Ascending aorta (tissue), 2 donors: ENCODE measurements at places on chromosomes 13 and 19. TPM values are rescaled to one million over a fixed set of nuclear protein-coding genes. Genes with fewer than 3 reads are reported as not detected.
A peak's percentile ranks its signal among the peaks of the same experiment; 100 is the strongest.

GRCh38 chr19:43731846-43732245 is 16.0 kb downstream of the IRGC start:
- no peak for DNase-seq

- DNase-seq = no peak
Observed at GRCh38 chr13:22644941-22645340, 535.8 kb upstream of the SGCG start.

DNA sequence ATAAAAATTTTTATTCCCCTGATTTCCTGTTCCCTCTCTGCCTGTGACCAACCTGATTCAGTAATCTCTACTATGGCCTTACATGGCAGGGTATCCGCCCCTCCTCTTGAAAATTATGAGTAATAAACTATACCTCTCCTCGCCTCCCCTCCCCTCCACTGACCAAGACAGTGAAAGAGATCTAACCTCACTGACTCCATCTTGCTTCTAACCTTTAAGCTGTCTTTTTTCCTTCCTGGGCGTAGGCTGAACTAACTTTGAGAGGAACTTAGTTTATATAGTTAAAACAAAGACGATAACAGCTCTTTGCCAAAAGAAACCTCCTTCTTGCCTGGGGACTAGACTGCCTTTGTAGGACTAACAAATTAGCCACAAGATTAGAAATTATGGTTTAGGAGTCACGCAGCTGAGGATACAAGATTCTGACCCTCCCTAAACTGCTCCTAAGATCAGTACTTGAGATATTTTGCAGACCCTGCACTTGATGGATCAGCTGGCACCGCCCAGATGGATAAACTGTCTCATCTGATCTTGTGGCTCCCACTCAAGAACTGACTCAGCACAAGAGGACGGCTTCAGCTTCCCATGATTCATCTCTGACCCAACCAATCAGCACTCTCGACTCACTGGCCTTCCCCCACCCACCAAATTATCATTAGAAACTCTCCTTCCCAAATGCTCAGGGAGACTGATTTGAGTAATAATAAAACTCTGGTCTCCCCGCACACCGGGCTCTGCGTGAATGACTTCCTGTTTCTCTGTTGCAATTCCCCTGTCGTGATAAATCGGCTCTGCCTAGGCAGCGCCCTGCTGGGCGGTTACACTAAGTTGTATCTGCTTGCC is 187.1 kb downstream of the TDRD3 start:
- no peak for DNase-seq

The LATS2 gene
- total RNA-seq = 49.0 TPM

- no peak for DNase-seq
Observed at GRCh38 chr19:14097532-14098151, 7.1 kb upstream of the SAMD1 start.

The NLRP7 gene
- not detected for total RNA-seq

GRCh38 chr13:26133286-26133685 is 81.5 kb upstream of the SHISA2 start:
- DNase-seq = no peak

DNA sequence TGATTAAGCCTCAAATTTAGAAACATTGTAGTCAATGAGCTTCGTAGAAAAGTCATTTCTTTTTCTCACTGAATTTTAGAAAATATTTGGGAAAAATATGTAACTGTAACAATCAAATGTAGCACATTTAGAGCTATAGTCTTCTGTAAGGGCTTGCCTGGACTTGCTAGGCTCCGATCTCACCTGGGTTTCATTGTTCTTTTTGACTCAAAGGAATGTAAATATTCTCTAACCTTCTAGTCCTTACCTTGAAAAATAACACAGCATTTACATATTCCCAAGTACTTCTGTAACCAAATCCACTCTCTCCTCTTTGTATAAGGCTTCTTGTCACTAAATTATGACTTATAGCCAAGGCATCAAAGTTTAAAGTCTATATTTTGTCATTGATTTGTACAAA is 2.9 kb upstream of the UFM1 start:
- no peak for DNase-seq

DNA sequence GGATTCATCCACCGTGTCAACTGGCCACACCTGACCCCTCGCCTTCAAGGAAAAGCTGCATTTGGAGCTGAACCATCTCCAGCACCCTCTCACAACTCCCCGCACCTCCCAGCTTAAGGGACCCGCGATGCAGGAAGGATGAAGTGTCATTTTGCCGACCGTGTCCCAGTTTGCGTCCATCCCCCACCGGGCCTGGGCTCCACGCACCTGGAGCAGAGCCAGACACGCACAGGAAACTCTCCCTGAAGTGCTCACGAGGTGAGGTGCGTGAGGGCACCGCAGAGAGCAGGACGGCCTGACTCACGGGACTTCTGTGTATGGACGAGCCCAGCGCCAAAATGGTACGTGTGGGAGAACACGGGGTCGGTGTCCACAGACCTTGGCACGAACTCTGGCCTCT is 7.2 kb downstream of the SHC2 start:
- DNase-seq = no peak

- DNase-seq = no peak
Observed at GRCh38 chr13:50543141-50543540, 300.4 kb downstream of the DLEU7 start.

DNA sequence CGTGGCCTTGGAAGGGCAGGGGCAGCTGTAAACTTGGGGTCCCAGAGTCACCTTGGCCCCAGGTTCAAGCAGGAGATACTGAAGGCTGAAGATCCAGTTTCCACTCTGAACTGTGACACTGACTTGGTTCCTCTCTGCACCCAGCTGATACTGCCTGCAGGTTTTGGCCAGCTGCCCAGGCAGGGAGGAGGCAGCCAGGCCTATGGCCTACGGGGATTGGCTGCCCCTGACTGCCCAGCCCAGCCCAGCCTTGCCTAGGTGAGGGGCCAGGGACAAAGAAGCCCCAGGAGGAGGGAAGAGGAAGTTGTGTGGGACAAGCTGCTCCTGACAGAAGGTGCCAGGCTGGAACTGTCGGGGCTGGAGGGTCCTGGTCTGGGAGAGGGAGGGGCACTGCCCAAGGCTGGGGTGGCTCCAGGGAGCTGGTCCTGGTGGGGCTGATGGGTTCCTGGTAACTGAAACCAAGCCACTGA is 51.7 kb upstream of the CYP4F8 start:
- no peak for DNase-seq

- DNase-seq = no peak
Observed at GRCh38 chr19:16456652-16457194, 15.0 kb downstream of the EPS15L1 start.

DNA sequence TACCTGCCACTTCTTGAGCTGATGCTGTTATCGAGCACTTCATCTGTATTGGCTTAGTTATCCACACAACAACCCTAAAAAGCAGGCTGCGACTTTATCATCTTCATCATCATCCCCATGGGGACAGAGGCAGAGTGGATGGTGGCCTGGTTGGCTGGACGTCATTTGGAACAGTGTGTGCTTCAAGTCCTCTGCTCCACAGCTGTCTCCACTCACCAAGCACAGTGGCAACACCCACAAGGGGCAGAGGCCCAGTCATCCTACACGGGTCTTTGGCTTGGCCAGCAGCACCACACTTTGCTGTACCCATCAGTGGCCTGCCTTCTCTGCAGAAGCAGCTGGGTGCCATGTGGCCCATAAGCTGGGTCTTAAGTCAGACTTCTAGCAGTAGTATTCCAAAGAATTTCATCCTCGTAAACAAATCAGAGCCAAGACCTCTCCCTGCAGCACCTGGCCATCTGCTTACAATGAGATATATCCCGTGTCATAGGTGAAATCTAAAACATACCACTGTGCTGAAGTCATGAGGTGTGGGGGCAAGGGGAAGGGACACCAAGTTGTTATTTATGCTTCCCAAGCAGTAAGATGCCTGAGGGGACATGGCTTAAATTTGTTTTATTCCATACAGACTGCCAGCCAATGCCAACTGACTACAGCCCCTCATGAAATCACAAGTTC is 47.9 kb upstream of the EPHX3 start:
- DNase-seq = no peak

DNA sequence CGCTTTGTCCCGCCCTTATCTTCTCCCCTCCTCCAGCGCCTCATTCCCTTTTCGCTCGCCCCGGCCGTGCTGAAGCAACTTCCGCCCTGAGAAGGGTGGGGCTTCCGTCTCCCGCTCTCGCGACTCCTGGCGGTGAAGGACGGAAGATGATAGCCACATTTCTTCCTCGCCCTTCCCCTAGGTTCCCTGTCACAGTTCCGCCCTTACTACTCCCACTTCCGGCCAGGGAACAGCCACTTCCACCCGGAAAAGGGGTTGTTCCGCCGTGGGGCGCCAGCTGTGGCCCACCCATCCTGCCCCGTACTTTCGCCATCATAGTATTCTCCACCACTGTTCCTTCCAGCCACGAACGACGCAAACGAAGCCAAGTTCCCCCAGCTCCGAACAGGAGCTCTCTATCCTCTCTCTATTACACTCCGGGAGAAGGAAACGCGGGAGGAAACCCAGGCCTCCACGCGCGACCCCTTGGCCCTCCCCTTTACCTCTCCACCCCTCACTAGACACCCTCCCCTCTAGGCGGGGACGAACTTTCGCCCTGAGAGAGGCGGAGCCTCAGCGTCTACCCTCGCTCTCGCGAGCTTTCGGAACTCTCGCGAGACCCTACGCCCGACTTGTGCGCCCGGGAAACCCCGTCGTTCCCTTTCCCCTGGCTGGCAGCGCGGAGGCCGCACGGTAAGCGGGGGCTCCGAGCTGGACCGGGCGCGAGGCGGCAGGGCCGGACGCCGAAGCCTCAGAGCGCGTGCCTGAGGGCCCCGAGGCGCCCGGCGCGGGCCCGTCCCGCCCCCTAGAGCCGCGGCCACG is at the start of gene RPS19:
RPS19 (plus strand) TSS at position 638 of the 801 bp plus-strand sequence. CDS start 520 bp downstream, outside the sequence.
- peak; percentile 92 for DNase-seq

DNA sequence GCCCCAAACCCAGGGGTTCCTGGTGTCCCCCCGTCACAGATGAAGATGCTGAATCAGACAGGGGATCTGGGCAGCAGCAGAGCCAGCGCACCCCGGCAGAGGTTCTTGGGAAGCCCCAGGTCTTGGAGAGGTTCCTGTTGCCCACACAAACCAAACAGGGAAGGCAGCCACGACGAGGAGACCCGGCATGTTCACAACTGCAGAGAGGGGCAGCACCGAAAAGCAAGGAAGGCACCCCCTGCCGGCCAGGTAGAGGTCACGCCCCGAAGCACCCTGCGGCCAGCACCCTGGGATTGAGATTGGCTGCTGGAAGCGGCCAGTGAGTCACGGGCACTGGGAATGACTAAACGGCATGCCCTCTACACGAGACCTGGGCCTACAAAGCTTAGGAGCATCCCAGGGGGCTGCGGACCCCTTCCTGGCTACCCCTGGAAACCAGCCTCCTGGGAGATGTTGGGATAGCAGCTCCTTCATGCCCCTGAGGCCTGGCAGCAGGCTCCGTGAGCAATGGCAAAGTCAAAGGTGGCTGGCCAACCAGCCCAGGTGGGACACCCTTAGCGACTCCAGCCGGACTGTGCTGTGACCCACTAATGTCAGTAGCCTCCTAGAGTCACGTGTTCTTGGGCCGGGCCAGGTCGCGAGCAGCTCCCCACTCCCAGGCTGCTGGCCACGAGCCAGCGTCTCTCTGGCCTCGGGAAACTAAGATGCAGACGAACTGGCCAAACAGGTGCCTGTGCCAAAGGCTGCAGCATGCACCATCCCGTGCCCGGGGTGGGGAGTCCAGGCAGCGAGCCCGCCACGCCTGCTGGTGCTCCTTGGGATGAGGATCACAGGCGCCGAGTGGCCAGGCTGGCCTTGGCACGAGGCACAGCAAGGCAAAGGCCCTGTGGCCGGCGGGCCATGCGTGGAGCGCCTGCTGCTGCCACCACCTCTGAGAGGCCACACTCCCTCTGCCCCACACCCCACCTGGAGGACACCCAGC is 43.2 kb downstream of the MLLT1 start:
- DNase-seq = no peak

GRCh38 chr13:51849145-51850101 is 4.4 kb upstream of the TMEM272 start:
- DNase-seq = no peak

DNA sequence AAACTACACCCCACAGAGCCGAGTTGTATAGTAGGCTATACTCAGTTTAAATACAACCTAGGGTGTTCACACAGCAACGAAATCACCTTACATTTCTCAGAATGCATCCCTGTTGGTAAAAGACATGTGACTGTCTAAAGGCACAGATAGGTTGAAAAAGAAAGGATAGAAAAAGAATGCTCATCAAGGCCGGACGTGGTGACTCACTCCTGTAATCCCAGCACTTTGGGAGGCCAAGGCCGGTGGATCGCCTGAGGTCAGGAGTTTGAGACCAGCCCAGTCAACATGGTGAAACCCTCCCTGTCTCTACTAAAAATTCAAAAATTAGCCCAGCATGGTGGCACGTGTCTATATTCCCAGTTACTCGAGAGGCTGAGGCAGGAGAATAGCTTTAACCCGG is 3.8 kb upstream of the IL17D start:
- DNase-seq = no peak

DNA sequence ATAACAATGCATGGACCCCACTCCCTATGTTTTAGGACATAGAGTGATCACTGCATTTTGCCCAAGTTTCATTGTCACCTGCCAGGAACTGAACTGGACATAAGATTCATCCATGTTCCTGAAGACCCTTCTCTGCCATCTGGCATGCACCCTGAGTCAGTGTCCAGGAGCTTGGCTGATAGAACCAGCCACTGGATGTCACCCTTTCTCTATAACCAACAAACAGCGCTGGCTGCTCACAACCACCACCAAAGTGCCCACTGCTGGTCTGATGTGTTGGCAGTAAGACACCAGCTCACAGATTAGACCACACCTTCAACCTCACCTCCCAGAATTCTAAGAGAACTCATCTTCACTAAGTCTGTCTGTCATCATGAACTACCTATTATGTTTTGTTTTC is 333.4 kb downstream of the ITGBL1 start:
- DNase-seq = no peak

DNA sequence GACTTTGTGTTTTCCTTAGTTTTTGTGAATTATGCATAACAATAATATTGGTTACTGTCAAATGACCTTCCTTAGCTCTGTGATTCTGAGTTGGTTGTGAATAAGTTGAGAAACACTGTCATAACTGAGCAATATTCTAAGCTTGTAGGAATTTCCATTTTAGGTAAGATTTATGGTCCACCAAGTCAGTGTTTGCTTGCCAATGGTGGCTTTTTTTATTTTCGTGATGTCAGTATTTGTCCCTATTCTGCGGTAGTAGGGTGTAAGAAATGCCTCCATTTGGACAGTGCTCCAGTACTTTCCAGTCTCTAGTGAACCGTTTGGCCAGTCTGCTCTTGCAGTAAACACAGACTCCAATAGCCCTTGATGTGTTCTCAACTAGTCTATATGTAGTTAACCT is 94.7 kb downstream of the FRY start:
- no peak for DNase-seq

DNA sequence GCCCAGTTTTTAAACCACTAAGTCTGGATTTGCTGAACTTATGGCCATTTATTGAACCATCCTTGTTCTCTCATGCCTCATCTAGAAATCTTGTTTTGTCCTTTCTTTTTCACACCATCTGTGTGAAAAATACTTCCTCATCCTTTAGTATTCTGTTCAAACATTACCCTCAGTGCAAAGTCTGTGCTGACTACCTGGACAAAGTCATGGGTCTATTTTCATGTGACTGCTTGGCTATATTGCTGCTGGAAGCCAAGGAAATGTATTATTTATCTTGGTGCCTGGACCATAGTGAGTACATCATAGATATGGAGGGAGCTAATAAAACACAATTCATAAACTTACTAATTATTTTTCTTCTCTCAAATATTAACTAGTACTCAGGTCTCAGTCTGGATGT is 312.5 kb downstream of the OXGR1 start:
- no peak for DNase-seq
